Vagina (tissue), 2 donors: ENCODE measurements at places on chromosomes 12 and 14. TPM values are rescaled to one million over a fixed set of nuclear protein-coding genes. Genes with fewer than 3 reads are reported as not detected.
A peak's percentile ranks its signal among the peaks of the same experiment; 100 is the strongest.

GRCh38 chr14:82785756-82786482 is 1252.3 kb upstream of the SEL1L start:
- DNase-seq: no peak

DNA sequence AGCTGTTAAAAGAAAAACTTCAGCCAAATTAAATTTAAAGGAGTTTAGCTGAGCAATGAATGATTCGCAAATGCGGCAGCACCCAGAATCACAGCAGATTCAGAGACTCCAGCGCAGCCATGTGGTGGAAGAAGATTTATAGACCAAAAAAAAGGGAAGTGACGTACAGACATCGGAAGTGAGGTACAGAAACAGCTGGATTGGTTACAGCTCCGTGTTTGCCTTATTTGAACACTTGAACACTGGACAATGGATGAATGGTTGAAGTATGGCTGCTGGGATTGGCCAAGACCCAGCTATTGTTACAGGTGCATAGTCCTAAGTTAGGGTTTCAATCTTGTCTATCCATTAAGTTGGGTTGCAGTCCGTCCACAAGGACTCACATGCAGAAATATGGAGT is 42.6 kb downstream of the GALNT8 start:
- no peak for DNase-seq

- DNase-seq: no peak
These were observed 513.0 kb downstream of the NAV3 start for GRCh38 chr12:78343657-78344056.

- no peak for DNase-seq
These were observed 234.9 kb downstream of the FLRT2 start for GRCh38 chr14:85764822-85765221.

DNA sequence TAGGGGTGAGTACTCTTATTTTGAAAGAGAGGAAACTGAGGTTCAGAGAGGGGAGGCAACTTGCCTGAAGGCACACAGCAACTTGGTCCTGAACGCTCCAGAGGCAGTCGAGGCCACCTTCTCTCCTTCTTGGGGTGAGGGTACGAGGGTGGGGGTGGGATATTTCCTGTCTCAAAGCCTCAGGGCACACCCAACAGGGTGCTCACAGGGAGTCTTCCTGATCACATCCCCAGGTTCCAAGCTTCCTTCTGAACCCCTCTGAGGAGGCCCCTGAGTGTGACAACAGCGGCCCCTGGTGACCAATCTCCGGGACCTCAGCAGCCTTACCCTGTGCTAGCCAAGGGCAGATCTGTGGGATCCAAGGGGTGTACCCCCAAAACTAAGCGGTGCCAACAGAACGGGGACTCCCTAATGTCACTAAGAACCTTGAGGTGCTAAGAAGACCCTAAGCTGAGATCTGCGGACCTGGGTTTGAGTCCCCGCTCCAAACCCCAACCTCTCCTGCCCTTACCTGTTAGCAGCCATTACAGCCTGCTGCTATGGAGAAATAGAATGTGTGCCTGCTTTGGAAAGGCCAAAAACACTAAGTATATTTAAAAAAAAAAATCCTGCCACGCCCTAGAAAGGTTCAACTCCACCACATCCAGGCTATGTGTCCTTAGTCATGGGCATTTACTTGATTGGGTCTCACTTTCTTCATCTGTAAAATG is 57.9 kb downstream of the TRPV4 start:
- DNase-seq: no peak

GRCh38 chr12:85281636-85282312 is 1.8 kb downstream of the ALX1 start:
- DNase-seq: no peak

DNA sequence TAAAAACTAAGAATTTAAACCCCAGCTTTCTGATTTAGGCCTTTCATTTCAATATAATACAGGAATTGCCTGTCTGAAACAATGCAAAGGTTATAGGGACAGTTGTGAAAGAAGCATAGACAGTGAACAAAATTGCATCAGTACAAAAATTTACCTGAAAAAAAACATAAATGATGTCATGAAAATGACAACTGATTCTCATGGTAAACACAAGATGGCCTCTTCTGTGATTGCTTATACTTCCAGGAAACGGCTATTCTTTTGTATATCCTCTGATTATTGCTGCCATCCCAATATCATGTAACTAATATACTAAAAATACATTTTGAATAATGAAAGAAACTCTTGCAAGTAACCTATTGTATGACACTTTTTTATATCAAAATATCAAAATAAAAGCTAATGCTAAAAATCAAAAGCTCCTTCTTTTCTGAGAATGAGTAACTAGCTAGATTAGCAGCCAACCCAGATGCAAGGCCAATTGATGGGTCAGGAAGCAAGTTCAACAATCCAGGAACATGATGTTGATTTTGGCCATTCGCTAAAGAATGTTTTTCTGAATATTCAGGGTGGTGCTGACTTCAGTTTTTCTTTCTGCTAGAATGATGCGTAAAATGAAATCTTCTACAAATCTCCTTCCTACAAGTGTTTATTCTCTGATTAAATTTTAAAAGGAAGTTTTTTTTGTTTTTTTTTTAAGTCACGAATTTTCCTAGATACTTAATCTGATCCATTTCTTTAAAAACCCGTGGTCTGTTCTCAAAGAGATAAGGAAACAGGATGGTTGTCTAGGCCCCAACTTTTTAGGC is 83.6 kb downstream of the ALX1 start:
- DNase-seq: no peak

DNA sequence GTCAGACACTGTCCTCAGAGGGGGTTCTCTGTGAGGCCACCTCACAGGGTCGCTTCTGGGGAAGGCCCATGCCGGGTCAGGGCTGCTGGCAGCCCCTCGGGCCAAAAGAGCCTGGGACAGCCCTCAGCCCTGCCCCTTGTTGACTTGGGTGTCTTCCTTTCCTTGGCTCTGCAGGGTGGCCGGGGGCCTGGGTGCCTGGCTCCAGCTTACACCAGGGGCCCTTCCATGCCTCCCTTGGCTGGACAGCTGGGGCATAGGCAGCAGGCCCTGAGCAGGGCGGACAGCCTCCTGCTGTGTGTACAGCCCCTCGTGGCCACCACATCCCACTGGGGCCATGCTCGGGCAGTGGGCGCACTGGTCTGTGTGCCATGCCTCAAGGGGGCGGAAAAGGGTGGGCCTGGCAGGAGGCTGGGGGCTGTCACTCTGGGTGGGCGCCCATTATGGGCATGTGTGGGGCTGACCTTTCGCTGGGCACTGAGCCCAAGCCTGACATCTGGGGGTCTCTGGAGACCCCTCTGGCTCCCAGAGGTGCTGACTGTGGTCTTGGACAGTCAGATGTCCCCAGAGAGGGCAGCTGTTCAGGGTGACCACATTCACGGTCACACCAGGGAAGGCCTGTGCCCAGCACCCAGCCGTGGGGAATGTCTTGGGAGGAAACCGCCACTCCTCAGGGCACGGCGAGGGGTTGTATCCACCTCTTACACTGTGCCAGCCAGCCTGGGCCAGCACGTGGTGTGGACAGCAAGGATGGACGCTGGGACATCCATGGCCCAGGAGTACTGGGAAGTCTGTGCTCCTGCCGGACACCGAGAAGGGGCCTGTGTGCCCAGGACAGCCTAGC is 313.3 kb downstream of the TMEM121 start:
- DNase-seq: peak; percentile 81

DNA sequence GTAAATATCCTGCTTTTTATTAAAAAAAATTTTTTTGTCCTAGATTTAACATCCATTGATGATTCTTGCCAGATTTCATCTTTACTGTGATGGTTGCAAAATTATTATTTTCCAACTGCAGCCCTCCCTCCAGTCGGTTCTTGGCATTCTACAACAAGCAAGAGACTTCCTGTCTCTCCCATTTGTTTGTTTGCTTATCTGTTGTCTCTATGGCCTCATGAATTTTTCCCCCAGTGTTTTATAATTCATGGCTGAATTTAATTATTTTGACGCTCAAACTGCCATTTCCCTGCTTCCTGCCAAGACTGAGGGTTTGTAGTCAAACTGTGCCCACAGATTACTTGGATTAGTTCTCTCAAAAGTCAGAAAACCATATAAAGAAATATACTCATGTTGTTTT is 25.9 kb downstream of the CGRRF1 start:
- no peak for DNase-seq

DNA sequence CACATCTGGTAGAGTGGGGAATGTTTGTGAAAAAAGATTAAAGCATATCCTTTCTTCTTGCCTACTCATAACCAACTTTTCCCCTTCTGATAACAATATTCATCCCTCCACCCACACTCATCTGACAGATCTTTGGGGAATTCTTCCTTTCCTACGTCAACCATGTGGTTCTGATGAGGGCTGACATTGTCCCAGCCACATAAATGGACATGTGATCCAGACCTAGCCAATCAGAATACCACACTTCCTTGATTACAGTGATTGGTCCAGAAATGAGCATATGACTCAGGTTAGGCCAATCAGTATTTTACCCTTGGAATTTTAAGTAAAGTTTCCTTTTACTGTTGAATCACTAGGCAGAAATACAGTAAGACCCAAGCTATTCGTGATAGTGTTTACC is 58.9 kb downstream of the GPR65 start:
- DNase-seq: no peak

DNA sequence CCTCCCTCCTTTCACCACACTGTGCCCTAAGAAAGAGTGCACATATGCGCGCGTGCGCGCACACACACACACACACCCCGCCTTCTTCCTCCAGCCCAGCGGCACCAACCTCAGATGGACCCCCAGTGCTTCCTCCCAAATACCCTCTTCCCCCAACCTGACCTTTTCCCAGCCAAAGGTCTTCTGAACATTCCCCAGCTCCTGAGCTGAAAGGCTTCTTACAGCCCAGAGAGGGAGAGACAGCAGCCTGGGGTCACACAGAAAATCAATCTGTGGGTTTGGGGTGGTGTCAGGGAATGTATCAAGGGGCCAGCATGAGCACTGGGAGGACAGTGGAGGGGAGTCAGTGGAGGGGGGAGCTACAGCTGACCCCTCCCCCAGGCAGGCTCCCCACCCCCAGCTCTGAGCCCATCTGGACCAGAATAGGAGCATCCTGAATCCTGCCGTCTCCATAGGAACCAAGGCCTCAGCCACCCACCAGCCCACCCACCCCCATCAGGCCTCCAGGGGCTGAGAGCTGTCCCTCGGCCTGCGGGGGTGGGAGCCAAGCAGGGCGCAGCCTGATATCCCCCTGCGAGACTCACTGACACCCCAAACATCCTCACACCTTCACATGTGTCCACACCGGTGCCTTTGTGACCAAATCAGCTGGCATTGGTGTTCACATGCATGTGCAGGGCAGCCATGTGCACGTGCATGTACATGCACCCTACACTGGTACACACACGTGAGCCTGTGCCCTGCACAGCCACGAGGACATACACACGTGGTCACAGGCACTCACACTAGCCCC is 5.7 kb downstream of the RASAL1 start:
- DNase-seq: no peak

- no peak for DNase-seq
These were observed 174.9 kb downstream of the PIK3C2G start for GRCh38 chr12:18436170-18436569.

DNA sequence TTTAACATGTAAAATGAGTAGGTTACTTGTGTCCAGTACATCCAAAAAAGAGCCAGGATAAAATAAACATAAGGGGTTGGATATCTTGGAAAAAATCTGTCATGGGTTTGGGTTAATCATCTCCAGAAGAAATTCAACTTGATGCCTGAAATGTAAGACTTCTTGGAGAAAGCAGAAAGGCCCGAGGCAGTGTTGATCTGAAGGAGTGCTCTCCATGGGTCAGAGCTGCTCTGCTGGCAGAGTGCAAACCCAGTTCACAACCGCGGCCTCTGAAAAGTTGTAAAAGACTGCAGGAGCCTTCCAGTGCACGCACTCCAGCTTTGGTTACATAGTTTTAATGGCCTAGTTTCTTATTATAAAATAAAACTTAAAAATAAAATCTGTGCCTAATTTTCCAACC is 97.3 kb upstream of the ALX1 start:
- DNase-seq: no peak

The GALNT16 gene
- total RNA-seq: 5.2 TPM

The VCPKMT gene
- 2.5 TPM for total RNA-seq

The ACOT4 gene
- 0.49 TPM for total RNA-seq

The EID3 gene
- total RNA-seq: 9.1 TPM
